ENCODE measurements at places on chromosomes 12 and 14. TPM values are rescaled to one million over a fixed set of nuclear protein-coding genes. Genes with fewer than 3 reads are reported as not detected.

Gene SLC17A8
- 0.14 TPM for total RNA-seq

Gene CAPZA3
- total RNA-seq = not detected

Gene TMBIM4
- total RNA-seq = 154 TPM

Gene GALNT16
- 3.0 TPM for total RNA-seq

Gene RNF41
- 51.6 TPM for total RNA-seq

Gene EPYC
- total RNA-seq = not detected

- H3K4me1 ChIP-seq = peaks cover 30% of the 10 kb centered on the region
- H3K27ac ChIP-seq = no peak overlapping the region
- H3K4me3 ChIP-seq = no peak overlapping the region
- no peak for DNase-seq
- H3K36me3 ChIP-seq = peaks cover 5% of the 10 kb centered on the region
Observed at GRCh38 chr14:49636866-49637265, 1.8 kb upstream of the DNAAF2 start.

DNA sequence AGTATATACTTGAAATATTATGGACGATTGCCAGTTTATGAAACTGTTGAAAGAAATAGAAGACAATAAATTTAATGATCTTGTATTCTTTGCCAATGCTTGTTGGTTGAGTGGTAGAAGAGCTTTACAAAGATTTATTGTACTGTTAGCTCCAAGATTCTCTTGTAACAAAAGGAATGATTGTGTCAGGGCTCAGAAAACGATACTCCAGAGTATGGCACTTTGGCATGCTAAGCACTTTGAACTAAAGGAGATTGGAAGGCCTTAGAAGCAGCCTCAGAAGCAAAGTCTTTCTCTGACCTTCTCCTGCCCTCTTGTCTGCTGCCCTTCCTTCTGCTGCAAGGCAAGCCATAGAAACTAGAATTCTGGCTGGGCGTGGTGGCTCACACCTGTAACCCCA, 4.2 kb upstream of the NGDN start:
- H3K36me3 ChIP-seq = no peaks in the 10 kb centered on the region
- DNase-seq = no peak
- peaks cover 10% of the 10 kb centered on the region for H3K27me3 ChIP-seq
- no peak overlapping the region for H3K27ac ChIP-seq

DNA sequence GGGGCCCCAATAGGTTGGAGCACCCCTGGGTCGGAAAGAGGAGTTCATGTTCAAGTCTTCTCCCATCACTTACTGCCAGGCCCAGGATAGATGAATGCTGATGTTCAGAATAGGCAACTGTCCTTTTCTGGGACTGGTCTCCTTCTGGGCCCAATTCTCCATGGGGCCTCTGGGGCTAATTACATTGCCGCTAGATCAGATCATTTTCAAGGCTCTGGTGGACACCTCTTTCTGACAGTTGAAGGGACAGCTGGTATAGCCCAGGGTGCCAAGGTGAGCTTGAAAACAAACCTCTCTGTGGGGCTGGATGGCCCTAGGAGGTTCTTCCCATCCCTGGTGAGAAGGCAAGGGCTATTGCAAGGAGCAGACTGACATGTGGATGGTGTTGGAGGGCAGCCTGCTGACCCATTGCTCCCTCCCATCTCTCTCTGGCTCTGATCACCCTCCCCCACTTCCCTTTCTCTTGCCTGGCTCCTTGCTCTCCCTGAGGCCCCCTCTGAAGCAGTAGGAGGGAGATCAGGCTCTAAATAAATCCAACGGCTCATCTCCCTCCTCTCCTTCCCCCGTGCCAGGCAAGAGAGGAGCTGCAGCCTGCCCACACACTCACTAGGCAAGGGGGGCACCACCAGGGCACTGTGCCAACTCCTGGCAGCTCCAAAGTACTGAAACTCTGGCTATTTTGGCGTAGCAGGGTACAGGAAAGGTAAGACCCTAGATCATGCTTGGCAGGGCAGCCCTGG, 1.9 kb downstream of the CACNB3 start:
- H3K36me3 ChIP-seq = peaks cover 3% of the 10 kb centered on the region
- H3K27me3 ChIP-seq = no peaks in the 10 kb centered on the region
- no peak overlapping the region for H3K4me3 ChIP-seq
- no peak overlapping the region for H3K27ac ChIP-seq

DNA sequence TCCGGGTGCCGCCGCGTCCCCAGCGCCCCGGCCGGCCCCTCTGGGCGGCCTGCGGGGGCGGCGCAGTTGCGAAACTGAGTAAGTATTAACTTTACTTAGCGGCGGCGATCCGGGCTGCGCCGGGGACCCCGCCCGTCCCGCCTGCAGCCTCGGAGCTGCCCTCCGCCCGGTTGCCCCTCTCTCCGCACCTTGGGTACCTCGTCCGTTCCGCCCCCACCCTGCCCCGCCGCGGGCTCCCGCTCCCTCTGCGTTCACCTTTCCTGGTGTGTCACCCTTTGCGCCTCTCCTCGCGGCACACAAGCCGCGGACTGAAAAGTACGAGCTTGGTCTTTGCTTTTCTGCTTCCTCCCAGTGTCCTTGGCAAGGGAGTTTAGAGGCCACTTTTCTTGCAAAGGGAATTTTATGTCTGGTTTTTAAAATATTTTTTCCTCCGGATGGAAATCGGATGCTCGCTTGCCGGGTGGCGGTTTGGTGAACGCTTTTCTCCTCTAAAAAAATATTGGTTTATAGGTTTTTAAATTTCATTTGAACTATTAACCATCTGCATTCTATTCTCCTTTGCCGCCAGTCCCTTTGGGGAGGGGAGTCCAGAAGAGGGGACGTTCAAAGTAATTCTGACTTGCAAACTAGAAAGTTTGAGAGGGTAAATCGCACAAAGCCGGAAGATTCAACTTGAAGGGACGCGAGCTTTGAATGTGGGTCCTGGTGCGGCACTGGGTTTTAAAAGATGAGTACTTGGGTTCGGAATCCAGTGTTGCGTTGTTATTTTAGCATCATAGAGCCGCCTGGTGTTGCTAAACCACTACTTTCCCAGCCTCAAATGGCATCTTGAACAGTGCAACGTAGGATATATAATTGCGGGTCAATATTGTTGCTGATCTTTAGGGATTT, 834 bp downstream of the RASSF8 start:
- H3K27ac ChIP-seq = peak overlapping the region; percentile 85
- H3K4me3 ChIP-seq = peak overlapping the region; percentile 62
- peaks cover 27% of the 10 kb centered on the region for H3K4me1 ChIP-seq
- H3K36me3 ChIP-seq = no peaks in the 10 kb centered on the region
- H3K27me3 ChIP-seq = no peaks in the 10 kb centered on the region

DNA sequence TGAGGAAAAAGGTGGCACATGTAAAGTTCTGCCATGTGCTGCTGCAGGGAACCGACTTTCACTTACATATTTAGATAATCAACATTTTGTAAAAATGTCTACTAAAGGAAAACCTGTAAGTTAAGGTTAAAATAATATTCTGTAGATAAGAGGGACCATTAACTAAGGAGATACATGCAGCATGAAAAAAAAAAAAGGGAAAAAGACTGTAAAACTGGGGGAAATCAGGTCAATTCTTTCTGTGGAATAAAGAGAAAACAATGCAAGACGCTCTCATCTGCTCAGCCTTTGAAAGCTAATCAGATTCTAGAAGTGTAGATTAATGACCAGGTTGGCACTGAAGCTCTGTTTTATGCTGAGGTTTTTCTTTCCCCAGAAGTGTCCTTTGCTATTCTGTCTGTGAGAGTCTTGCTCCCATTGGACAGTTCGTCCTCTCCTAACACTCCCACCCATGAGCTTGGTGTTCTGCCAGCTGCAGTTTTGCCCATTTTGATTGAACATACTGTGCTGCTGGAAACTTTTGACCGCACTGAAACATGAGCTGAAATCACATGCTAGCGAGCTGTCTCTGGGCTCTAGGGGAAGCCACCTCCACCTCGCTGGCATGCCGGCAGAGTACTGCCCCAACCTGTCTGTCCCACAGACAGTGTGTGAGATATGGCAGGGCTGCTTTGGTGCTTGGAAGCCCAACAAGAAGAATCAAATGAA, 39.7 kb downstream of the PPTC7 start:
- H3K4me1 ChIP-seq = peaks cover 43% of the 10 kb centered on the region
- peak overlapping the region; percentile 73 for H3K27ac ChIP-seq
- H3K27me3 ChIP-seq = no peaks in the 10 kb centered on the region
- peak; percentile 83 for DNase-seq
- H3K4me3 ChIP-seq = no peak overlapping the region
- H3K36me3 ChIP-seq = peaks cover 15% of the 10 kb centered on the region

DNA sequence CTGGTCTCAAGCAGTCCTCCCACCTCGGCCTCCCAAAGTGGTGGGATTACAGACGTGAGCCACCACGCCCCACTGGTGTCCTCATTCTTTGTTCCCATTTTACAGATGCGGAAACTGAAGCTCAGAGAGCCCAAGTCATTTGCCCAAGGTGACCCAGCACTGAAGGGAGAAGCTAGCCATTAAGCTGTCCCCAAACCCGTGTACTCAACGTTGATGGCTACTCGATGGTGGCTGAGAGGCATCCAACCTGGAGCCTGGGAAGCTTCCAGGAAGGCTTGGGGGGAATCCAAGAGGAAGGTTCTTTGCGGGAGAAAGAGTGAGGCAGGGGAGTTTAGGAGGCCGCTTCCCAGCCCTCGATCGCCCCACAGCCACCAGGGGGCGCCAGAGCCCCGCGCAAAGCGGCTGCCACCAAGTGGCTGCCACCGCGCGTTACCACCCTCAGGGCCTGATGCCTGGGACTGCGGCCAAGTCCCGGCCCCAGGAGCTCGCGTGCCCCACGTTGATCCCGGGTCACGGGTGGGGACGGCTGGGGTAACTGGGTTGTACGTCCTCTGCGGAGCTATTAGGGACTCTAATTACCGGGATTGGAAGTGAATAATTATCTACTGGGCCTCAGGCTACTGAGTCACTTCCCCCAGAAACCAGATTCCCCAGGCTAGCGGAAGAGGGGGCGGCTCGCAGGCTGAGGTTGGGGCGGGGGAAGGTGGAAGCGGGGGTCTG, 8.8 kb upstream of the SH2B3 start:
- no peaks in the 10 kb centered on the region for H3K27me3 ChIP-seq
- DNase-seq = peak; percentile 94
- peak overlapping the region; percentile 25 for H3K4me3 ChIP-seq

DNA sequence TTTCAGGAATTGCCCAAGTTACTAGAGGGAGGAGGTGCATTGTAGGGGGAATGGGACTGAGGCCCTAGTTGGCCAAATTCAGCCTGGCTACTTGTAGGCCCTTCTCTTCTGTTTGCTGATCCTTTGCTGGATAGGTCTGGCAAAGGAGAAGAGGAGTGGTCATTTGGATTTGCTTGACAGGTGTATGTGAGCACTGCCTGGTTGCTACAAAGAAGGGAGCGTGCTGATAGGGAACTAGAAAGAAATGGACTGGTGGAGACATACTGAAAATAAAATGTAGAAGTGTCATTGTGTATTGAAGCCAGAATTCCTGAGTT, 3.6 kb downstream of the PSMA6 start:
- H3K27ac ChIP-seq = no peak overlapping the region
- no peaks in the 10 kb centered on the region for H3K27me3 ChIP-seq
- H3K36me3 ChIP-seq = no peaks in the 10 kb centered on the region

GRCh38 chr12:5577211-5577612, 145.3 kb downstream of the NTF3 start:
- no peak for DNase-seq
- H3K4me3 ChIP-seq = no peak overlapping the region
- no peak overlapping the region for H3K27ac ChIP-seq
- no peaks in the 10 kb centered on the region for H3K36me3 ChIP-seq
- no peaks in the 10 kb centered on the region for H3K4me1 ChIP-seq

GRCh38 chr12:27192118-27192802, 51.8 kb upstream of the STK38L start:
- H3K27me3 ChIP-seq = no peaks in the 10 kb centered on the region
- no peak overlapping the region for H3K27ac ChIP-seq
- no peak for DNase-seq
- H3K4me1 ChIP-seq = peaks cover 3% of the 10 kb centered on the region
- H3K4me3 ChIP-seq = no peak overlapping the region

DNA sequence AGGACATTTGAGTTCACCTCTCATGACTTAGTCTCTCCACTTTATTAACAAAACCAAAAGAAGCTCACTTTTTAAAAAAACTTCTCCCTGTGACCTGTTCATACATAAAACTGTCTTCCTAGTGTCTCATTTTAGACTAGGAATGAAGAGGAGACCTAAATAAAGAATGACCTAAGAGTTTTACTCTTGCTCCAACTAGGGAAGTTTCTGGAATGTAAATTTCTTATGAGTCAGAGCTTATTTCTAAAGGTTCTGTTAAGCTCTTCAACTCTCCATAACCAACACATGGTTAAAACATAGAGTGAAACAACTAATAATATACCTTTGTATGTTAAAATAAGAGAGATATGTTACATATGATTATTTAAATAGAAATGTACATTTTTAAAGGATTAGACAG, 369.8 kb downstream of the EMP1 start:
- H3K4me3 ChIP-seq = no peak overlapping the region
- no peak overlapping the region for H3K27ac ChIP-seq
- no peak for DNase-seq
- no peaks in the 10 kb centered on the region for H3K27me3 ChIP-seq

DNA sequence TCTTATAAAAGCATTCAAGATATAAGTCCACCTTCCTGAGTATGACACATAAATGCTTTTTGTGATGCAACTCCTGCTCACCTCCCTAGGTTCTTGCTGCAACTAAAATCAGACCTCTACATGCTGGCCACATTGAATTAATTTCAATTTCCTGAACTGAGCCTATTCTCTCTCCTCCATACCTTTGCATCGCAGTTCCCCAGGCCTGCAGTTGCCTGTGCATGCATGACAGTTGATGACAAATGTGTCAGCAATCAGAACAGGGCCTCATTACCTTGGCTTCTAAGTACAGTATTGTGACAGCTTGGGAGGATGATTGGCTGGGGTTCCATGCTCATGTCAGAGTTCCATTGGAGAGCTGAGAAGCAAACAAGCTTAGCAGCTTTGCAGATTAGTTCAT, 3.9 kb upstream of the TM7SF3 start:
- peaks cover 14% of the 10 kb centered on the region for H3K4me1 ChIP-seq
- no peak overlapping the region for H3K27ac ChIP-seq
- no peaks in the 10 kb centered on the region for H3K27me3 ChIP-seq
- H3K36me3 ChIP-seq = no peaks in the 10 kb centered on the region

DNA sequence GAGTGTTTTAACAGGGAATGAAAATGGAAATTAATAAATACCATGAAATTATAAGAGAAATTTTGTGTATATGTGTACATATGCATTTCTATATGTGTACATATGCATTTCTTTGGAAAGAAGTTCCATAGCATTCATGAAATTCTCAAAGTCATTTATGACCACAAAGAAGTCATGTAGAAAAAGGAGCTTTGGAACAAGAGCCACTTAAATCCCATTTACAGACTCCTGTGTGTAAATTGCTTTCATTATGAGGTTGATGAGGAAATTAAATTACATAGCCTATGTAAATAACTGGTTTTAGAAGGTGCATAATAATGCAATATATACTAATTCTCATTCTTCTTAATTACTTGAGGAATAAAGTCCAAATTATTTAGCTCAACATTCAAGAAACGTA, 450.5 kb upstream of the SYT1 start:
- DNase-seq = no peak
- H3K4me3 ChIP-seq = no peak overlapping the region
- H3K27me3 ChIP-seq = no peaks in the 10 kb centered on the region
- no peaks in the 10 kb centered on the region for H3K4me1 ChIP-seq
- no peaks in the 10 kb centered on the region for H3K36me3 ChIP-seq

- no peaks in the 10 kb centered on the region for H3K36me3 ChIP-seq
- no peaks in the 10 kb centered on the region for H3K4me1 ChIP-seq
- no peak for DNase-seq
- H3K27me3 ChIP-seq = no peaks in the 10 kb centered on the region
- no peak overlapping the region for H3K27ac ChIP-seq
- no peak overlapping the region for H3K4me3 ChIP-seq
Observed at GRCh38 chr12:66836623-66837310, 157.9 kb upstream of the GRIP1 start.

- H3K4me1 ChIP-seq = no peaks in the 10 kb centered on the region
- H3K36me3 ChIP-seq = peaks cover 100% of the 10 kb centered on the region
- no peak overlapping the region for H3K27ac ChIP-seq
- H3K27me3 ChIP-seq = no peaks in the 10 kb centered on the region
Observed at GRCh38 chr12:49043856-49044258, 16.7 kb downstream of the KMT2D start.

GRCh38 chr12:47715393-47715876, 9.6 kb upstream of the RPAP3 start:
- no peak overlapping the region for H3K4me3 ChIP-seq
- H3K36me3 ChIP-seq = no peaks in the 10 kb centered on the region

Measured in upper lobe of right lung (tissue), 1 donor.